ENCODE measurements at places on chromosomes 2 and 18.
A peak's percentile ranks its signal among the peaks of the same experiment; 100 is the strongest.

DNA sequence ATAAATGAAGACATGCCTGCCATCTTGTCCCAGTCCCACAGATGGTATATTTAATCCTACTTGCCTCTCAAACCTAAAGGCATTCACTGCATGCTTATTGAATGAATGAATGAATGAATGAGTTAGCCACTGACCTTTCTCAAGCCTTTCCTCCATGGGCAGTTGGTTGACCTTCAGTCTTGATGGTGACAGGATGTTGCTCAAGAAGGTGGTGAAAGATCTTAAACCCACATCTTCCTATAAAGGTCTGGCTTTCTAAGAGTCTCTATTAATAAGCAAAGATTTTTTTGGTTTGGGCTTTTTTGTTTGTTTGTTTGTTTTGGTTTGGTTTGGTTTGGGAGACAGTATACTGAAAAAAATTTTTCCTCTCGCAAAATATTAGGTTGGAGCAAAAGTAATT lies 41.7 kb downstream of the KIAA2012 start:
- DNase-seq: no peak

DNA sequence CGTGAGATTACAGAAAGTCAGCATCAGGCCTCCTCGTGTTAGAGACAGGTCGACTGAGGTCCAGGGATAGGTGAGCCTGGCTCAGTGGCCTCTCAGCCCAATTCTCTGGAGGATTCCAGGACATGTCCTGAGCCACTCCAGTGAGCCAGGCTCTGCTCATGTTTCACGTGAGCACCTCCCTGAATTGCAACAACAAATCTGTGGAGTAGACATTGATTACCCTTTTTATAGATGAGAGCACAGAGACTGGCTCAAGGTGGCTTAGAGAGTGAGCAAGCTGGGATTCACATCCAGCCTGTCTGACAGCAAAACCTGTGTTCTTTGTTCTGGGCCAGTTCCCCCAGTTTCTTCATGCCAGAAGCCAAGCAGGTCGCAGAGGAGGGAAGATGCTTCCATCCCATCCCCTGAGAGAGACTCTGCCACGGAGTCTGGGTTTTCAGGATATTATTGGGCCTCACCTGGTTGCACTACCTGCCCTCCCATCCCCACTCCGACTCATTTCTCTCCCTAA lies 46.4 kb downstream of the HS1BP3 start:
- no peak for DNase-seq

DNA sequence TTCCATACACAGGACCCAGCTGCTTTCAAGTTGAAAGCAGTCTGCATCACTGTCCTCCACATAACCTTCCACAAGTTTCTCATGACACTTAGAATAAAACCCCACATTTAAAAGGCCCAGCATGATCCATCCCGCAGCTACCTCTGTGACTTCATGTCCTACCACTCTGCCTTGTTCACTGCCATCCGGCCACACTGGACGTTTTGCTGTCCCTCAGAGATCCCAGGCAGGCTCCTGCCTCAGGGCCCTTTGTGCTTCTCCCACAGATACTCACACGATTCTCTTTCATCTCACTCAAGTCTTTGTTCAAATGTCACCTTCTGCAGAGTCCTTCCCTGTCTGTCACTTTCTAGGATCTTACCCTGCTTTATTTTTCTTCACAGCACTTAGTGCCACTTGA lies 232.9 kb upstream of the BOD1L2 start:
- DNase-seq: no peak

DNA sequence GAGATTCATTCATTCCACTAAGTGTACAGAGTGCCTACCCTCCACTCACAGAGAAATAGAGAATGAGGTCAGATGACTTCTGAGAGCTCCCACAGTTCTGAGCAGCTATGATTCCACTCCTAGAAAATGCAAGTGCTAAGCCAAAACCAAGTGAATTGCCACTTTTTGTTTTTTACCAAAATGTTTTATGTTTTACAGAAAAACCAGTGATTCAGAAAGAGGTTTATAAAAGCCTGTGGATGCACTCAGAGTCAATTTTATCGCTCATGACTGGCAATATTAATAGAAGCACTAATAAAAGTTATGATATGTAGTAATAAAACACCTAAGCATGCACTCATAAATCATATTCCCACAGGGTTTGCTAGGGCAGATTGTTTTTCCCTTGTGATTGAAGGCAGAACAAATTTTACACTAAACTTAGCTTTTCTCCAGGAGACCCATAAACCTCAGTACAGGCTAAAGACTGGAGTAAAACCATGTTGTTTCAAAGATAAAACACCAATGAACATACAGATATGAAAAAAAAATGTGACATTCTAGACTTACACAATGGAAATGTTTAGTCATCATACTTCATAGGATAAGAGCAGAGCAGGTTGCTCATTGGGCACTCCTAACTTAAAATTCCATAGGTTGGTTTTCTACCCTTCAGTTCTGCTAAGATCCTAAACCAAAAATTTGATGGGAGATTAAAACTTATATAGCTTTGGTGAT lies 67.5 kb downstream of the PDK1 start:
- DNase-seq: no peak

DNA sequence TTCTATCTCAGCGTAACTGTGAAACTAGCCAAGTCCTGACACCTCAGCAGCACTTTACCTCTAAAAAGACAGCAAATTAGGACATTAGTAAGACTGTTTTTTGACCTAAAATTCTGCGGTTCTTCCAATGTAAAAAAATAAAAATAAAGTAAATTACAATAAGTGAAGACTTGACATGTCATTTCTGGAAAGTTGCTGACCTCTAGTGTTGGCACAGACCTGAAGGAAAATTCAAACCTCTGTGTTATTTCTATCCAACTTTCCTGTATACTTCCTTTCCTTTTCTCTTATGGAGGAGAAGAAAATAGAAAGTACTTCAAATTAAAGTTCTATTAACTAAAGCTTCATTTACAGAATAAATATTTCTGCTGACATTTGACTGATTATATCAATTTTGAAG lies 110.6 kb downstream of the TMEM182 start:
- no peak for DNase-seq

GRCh38 chr2:84840306-84840705 lies 40.6 kb downstream of the TRABD2A start:
- DNase-seq: no peak

- no peak for DNase-seq
Observed at GRCh38 chr2:204791230-204791629, 246.0 kb downstream of the PARD3B start.

- DNase-seq: no peak
Observed at GRCh38 chr18:13558124-13558523, 168.2 kb downstream of the FAM210A start.

DNA sequence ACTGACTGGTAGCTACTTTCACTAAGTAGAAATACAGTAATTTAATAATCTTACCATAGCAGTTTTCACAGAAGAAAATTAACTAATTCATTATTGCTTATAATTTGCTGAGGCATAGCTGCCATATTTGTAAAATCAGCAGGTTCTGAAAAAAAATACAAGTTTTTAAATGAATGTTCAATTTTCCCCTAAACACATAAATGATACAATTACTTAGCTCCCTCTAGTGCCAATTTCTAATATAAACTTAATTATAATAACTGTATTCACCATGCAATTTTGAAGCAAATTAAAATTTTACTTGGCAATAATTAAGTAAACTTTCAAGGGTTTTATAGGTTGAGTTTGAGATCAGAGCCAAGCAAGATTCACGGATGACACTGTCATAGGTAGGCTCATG lies 1321.6 kb upstream of the ACVR2A start:
- no peak for DNase-seq

- no peak for DNase-seq
Observed at GRCh38 chr18:13067124-13067523, 76.0 kb downstream of the CEP192 start.

GRCh38 chr18:57131782-57132181 lies 15.1 kb upstream of the BOD1L2 start:
- no peak for DNase-seq

DNA sequence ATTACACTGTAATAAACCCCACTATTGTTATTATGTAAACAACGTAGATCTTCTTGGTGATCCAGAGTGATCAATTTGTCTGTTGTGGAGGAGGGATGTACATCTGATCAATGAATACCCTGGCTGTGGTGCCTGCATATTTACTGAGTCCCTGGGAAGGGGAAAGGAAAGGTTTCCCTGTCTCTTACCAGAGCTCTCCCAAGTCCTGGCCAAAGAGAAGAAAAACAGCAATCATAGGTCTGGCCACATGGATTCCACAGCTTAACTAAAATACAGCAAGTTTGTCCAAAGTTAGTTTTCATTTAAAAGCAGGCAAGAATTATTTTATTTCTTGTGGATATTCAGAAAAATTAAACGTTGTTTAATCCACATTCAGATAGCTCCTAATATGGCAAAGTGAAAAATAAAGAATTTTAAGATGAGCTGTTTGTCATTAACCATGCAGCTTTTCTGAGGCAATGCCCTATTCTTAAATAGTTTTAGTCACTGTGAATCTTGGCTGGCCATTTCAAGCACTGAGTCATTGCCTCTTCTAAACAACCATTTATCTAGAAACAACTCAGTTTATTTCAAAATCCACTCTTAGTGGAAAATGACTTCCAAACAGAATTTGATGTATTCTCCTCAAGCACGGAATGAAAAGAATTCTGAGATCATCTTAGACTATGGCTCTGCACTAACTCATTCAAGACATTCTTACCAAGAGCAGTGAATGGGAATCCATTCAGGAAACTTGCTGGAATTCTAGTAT lies 1004.4 kb upstream of the CDH2 start:
- no peak for DNase-seq

- DNase-seq: no peak
Observed at GRCh38 chr2:204625135-204625534, 79.9 kb downstream of the PARD3B start.

- DNase-seq: no peak
Observed at GRCh38 chr2:235848055-235848454, 320.1 kb downstream of the GBX2 start.

DNA sequence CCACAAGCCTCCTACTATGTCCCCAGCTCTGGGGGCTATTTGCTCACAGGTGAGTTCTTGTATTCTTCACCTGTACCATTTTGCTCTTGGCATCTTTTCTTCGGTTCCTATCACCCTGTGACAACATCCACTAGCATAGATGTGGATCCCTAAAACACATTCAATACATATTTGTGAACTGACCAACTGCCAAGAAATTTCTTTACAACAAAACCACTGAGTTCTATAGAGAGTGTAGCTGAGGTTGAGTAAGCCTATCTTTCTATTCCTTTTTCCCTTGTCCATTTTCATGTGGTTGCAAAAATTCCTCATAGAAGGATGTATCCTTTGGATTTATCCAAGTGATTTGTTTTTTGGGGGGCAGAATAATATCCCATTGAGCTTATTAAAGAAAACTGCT lies 192.7 kb upstream of the ITGA4 start:
- DNase-seq: no peak

- DNase-seq: no peak
Observed at GRCh38 chr2:49289711-49290110, 135.4 kb upstream of the FSHR start.

DNA sequence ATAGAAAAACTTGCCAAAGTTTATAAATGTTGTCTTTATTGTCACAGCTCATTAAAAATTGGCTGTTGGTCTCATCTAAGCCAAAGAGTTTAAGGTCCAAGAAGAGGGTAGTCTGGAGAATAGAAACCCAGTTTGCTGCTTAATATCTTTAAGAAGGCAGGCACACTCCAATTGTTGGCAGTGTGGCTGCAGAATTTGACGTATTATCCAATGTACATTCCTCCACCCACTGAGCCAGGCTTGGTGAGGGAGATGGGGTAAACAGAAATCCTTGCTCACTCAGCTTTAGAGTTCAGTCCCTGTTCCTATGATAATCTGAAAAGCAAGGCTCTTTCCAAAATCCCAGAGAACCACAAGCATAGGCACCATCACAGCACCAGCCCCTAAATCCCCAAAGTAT lies 10.7 kb upstream of the ADD2 start:
- DNase-seq: no peak

- no peak for DNase-seq
Observed at GRCh38 chr2:152467677-152468410, 132.9 kb downstream of the FMNL2 start.

DNA sequence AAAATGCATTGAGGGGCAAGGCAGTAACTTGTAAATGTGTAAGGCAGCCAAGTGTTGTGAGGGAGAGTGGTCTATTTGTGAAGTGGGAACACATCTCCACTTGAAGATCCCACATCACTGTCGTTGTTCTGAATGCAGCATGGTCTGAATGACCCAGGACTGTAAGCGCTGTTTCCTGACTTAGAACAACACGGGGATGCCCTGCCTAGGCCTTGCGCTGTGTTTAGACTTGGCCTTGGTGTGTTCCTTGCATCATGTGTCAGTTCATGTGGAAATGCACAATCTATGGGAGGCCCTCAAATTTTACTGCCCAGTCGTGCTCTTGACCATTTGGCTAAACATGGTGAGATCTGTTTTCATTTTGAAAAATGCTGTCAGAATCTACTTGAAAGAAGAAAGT lies 205.1 kb downstream of the SOX11 start:
- no peak for DNase-seq

GRCh38 chr18:27609221-27609620 lies 424.1 kb upstream of the CHST9 start:
- no peak for DNase-seq

DNA sequence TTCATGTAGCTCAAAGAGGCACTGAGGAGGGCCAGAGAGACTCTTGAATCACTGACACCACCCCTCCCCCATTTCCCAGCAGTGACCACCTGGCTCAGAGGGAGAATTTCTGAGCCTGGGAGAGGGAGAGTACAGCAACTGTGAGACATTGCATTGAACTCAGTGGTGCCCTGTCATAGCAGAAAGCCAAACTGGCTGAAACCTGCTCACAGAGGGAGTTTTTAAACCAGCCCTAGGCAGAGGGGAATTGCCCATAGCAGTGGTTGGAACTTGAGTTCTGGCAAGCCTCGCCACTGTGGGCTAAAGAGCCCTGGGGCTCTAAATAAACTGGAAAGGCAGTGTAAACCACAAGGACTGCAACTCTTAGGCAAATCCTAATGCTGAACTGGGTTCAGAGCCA lies 243.1 kb downstream of the ADCYAP1 start:
- no peak for DNase-seq

- no peak for DNase-seq
Observed at GRCh38 chr2:220509966-220510365, 882.5 kb downstream of the SLC4A3 start.

GRCh38 chr2:8436585-8436984 lies 245.3 kb upstream of the ID2 start:
- DNase-seq: no peak

- DNase-seq: no peak
Observed at GRCh38 chr2:104707056-104707455, 146.9 kb upstream of the POU3F3 start.

GRCh38 chr2:112055730-112056625 lies 909 bp downstream of the TMEM87B start:
- peak; percentile 31 for DNase-seq

GRCh38 chr2:29940706-29941105 lies 19.3 kb upstream of the ALK start:
- DNase-seq: no peak
